AG04449 (cell line): ENCODE measurements at places on chromosomes 4 and X.

- no peak for DNase-seq
These were observed 112.5 kb downstream of the RASGEF1B start for GRCh38 chr4:81359207-81359606.

DNA sequence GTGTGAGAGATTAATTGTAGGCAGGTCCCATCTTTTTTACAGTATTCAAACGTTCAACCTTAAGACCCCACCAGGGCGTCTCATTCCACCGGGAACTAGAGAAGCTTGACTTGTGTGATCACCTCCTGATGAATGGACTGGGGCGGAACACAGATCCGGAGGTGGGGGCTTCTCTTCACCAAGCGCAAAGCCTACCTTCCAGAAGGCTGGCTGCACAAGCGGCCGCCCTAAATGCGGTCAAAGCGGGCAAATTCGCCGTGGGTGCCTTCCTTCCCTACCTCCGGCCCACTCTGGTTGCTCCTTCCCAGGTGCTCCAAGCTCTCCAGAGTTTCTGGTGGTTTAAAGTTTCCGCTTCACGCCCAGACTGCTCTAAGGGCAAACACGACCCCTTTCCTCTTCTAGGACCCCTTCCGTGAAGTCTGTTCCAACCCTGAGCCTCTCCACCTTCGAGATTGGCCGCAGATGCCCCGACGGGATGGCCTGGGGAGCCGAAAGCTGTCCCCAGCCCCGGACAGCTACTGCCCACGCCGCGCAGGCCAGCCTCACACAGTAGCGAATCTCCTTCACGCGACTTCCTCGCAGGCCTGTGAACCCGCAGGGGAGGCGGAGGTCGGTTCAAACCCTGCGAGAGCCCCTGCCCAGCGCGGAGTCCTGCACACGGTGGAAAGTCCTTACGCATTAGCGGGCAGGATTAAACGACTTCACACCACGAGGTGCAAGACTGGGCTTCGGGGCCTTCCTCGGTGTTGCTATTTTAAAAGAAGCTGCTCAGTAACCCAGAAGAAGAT is 1.6 kb upstream of the WWC2 start:
- no peak for DNase-seq

DNA sequence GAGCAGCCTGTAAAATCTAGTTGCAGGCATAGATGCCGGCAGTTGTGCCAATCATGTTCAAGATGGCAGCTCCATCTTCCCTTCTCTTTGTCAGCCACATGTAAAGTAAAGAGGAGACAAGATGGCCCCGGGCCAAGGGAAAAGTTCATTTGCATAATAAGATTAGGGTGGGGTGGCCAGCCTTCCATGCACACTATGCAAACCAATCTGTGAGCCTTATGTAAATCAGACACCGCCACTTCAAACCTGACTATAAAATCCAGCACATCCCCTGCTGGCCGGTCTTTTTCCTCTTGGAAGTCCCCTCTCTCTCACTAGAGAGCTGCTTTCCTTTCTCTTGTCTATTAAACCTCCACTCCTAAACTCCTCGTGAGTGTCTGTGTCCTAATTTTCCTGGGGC is 78.9 kb upstream of the CBR4 start:
- DNase-seq, result no peak

GRCh38 chrX:148069759-148070503 is 88.8 kb downstream of the FMR1NB start:
- no peak for DNase-seq

DNA sequence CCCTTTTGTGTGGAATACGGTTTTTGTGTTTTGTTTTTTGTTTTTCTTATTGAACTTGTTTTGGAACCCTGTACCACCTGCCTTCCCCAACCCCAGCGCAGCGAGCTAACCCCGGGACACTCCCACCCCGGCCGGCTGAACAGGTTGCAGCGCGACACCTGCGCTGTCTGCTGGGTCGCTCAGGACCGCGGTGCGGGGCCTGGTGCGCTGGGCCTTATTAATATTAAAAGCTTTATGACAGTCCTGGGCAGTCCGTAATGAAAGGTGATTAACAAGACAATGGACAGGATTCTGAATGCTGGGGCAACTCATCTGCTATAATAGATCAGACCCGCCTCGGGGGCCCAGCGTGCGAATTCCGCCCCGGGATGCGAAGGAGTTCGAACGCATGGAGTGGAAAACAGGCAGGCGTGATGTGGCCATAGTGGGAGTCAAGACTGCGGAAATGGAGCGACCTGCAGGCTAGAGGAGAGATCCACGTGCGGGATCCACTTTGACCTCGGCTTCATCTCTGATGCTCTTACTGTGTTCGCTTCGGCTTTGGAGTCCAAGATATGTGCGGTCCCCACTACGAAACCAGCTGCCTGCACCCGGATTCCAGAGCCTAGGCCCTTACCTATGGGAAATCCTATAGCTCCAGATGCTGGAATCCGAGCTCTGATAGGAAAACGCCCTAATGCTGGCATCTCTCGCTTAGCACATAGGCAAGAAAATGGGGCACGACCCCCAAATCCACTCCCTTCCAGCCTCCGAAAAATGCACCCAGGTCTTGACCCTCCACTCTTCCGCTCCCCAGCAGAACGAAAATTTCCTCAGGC is 69.0 kb upstream of the TMEM33 start:
- no peak for DNase-seq

DNA sequence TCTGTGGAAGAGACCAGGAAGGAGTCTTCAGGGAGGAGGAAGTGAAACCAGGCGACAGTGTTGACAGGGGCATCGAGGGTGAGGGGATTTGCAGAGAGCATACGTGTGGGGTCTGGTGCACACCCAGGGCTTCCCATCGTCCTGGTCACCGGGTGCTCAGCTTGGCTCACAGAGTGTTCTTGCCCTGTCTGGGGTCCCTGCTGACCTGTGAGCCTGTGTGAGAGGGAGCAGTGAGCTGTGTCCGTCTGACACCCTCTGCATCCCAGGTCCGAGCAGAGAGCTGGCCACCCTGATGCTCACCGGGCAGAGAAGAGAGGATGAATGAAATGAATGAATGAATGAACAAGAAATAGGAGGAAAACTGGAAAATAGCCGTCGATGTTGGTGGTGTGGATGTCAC is 46.5 kb downstream of the CPZ start:
- no peak for DNase-seq

GRCh38 chr4:146269228-146269653 is 54.9 kb downstream of the REELD1 start:
- DNase-seq, result no peak

DNA sequence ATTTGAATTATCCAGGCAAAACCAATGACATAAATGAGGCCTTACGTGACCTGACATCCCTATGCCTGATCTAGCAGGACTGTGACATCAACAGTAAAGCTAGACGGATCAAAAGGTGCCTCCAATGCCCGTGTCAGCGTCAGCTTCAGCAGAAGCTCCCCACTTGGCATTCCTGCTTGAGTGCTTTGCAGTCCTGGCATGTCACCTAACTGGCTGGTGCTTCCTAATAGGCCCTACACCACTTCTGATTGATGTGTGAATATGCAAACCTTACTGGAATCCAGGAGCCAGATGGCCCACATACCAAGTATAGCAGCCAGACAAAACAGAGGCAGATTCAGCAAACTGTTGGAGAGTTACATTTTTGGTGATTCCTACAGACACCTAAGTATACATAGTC is 224.2 kb downstream of the DMD start:
- DNase-seq, result no peak

- DNase-seq, result peak; percentile 40
These were observed 54.6 kb downstream of the PROM1 start for GRCh38 chr4:16029262-16029661.

GRCh38 chr4:158182736-158183135 is 9.9 kb upstream of the GASK1B start:
- no peak for DNase-seq

GRCh38 chr4:153232768-153233167 is 28.5 kb downstream of the TRIM2 start:
- no peak for DNase-seq

GRCh38 chrX:140918398-140919038 is 83.9 kb upstream of the SPANXB1 start:
- no peak for DNase-seq
